ENCODE measurements at places on chromosomes 2 and 18.

DNA sequence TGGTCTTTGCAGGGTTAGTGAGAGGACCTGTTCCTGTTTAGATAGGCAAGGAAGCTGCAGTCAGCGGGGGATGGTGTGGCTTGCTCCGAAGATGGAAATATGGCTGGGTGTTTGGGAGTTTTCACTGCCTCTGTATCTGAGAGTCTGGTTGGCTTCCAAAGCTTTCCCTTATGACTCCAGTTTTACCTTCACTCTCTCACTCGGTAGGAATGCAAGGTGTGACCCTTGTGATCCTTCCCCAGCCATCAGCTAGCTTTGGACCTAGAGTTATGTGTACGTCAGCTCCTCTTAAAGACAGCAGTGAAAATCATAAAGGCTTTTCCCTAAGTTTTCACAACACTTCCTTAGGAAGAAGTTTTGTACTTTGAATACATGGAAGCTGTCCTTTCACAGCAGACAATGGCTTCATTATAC, 35.5 kb upstream of the TMEM87B start:
- no peak for DNase-seq

- DNase-seq: no peak
Measured at GRCh38 chr2:23487735-23488492, 102.9 kb downstream of the KLHL29 start.

GRCh38 chr2:60067006-60067405, 486.4 kb downstream of the BCL11A start:
- no peak for DNase-seq

DNA sequence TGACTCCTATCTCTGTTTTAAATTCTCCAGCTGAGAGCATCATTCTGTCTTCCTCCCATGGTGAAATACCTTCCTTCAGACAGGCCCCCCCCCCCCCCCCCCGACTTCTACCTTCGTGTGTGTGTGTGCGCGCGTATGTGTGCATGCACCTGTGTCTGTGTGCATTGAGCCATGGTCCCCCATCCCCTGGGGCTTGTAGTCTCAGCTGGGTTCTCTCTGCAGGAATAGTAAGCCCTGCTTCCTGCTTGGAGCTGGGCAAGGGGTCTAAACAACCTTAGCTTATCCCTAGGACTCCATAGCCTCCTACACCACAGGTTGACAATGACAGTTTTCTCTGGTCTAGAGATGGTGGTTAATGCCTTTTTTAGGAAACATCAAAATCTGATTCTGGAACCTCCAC, 427.5 kb upstream of the KLHL29 start:
- no peak for DNase-seq

DNA sequence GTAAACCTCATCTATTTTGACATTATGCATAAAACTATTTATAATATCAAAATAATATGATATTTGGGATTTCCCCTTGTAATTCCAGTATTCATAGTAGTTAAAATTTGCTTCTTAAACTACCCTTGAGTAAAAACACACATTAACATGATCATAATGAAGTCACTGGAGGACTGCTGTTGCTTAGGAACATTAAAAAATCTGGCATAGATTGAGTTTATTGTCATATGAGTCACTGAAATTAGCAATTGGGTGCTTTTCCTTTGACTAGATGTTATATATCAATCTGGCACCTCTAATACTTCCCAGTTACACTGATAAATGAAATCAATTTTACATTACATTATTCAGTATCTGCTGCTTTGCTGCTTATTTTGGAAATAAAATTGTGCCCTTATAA, 57.0 kb upstream of the ZC3H15 start:
- no peak for DNase-seq

DNA sequence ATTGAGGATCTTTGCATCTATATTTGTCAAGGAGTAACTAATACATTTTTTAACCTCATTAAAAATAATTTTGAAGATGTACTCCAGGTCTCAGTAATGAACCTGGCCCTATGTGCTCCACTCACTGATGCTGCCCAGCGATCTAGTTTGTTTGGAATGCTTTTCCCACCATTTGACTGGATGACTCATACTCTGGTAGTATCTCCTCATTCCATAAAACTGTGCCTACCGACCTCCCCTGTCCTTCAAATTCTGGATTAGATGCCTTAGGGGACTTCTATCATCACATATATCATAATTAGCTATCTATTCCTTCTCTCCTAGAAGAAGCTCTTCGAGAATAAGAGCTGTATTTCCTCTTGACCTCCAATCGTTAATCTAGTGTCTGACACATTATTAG, 83.8 kb downstream of the FAM117B start:
- DNase-seq: no peak

DNA sequence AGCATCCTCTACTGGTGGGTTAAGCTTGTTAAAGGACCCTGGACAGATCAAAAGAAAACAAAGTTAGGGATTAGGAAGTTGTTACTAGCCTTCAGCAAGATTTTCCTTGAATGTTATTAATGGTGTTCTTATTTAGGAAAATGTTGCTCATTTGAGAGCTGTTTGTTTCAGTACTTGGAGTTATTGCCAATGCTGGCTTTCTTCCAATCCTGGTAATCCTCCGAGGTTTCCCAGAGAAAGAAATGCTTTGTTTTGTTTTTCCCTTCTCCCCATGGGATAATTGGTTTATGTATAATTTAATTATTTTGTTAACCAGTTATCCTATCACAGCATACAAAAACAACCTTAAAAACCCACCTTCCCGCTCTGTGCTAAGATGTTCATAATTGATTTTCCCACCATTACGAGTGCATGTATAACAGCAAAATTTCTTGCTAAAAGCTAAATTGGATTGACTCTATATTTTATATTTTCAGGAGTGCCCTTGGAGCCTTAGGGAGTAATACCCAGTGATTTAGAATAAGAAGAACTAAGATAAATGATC, 79.8 kb downstream of the MGAT5 start:
- DNase-seq: no peak

DNA sequence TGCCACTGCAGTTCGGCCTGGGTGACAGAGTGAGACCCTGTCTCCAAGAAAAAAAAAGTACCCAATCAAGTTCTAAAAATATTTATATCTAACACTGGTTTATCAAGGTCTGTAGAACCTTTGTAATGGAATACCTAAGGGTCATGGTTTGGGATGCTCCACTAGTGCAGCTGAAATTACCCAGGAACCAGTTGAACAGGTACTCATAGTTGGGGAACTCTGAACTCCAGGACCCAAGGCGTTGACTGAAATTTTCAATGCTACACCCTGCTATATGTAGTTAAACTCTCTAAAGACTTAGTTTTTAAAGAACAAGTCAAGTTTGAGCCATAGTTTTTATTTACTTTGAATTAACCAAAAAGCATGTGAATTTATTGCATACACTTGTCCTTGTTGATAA, 55.1 kb downstream of the FAM117B start:
- DNase-seq: no peak

DNA sequence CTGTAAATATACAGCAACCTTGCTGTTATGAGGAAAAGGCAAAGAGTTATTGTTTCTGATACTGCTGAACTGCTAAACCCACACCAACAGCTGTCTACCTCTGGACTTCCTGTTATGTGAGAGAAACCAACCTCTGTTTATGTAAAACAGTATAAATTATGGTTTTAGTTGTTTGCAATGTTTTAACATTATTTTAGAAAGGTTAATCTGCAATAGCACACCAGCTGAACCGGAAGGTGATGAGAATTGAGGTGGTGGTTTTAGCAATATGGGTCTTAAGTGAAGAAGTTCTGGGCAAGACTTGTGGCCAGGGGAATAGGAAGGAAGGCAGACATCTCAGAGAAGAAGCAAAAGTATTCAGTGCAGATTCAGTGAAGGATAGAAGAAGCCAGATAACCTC, 237.8 kb downstream of the PLCL1 start:
- DNase-seq: no peak

DNA sequence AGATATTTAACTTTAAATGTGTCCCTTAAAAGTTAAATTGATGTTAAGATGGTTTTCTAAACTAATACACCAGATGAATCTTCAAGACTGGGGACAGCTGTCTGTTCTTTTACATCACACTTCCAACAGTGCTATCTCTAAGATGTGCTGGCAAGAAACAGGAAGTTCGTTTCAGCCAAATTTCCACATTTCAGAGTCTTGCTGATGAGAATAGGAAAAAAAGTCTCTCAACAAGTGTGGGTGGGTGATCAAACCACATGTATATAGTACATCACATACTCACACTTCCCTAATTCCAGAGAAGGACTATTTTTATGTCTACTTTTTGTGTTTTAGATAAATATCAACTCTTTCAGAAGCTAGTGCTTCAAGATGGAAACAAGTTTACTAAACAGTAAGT, 1712.8 kb upstream of the TMEFF2 start:
- no peak for DNase-seq

- no peak for DNase-seq
Measured at GRCh38 chr18:67813380-67814028, 297.0 kb upstream of the DSEL start.

DNA sequence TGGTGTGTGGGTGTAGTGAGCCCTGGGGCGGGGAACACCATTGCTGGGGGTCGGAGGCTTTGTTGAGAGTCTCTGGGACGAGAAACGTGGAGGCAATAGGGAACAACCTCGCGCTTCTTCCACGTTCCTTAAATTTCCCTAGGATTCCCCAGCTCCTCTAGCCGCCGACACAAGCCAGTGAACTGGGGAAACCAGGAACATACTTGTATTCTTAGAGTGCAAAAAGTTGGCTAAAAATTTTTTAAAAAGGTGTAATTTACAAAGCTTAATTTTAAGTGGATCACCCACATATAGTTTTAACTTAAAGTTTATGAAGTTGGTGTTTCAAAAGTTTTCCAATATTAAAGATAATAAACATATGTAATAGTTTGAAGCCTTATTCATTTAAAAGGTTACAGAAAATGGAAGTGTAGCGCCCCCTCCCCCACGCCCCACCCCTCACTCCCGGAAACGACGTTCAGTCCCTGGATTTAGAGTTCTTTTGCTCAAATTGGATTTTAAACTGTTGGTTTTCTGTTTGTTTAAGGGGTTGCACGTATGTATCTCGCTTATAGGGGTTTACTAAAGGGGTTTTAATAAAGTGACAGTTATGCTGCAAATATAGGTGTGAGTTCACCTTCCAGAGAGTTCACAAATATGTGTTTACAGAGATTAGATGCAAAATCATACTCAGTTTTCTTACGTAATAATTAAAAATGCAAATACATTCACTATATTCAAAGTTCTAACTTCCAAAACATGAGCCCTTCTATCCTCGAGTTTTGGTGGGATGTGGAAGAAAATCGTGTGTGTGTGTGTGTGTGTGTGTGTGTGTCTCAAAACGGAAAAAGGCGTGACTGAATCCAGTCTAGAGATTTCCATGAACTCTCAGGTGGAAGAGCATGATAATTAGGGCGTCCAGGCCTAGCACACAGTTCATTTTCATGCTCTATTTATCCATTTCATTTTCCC, 872 bp downstream of the DSG2 start:
- no peak for DNase-seq

- DNase-seq: no peak
Measured at GRCh38 chr2:223007531-223007930, 44.5 kb upstream of the KCNE4 start.

DNA sequence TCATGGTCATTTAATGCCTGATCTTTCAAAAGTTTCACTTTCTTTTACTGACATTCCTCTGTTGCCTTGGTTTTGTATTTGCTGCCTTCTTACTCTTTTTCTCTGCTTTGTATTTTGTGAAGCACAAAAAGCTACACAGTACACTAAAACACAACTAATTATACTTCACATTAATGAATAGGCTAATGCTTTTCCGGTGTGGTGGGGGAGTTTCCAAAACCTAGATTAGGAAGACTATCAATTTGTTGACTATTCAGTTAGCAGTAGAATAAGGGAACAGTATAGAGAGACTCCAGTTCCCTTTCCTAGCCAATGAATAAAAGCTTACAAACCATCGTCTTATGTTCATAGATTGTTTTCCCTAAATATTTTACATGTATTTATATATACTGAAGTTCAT, 468.3 kb downstream of the SPAG16 start:
- DNase-seq: no peak

DNA sequence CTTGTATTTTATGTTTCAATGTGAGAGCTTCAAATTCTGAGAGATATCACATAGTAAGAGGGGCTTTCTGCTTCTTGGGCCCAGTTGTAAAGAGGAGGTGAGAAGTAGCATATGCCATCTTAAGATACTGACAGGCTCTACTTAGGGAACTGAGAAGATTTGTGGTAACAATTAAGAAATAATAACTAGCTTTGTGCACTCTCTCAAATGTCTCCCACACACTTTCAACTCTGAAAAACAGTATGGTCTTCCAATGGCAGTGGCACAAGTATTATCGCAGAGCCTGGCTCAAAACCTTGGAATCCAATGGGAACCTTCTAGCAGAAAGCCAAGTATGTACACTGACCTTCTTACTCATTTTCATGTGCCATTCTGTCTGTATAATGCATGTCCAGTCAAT, 80.3 kb upstream of the FAM237A start:
- DNase-seq: no peak

- no peak for DNase-seq
Measured at GRCh38 chr2:202038471-202039277, 5.0 kb downstream of the FZD7 start.

GRCh38 chr2:126765395-126765794, 109.4 kb downstream of the GYPC start:
- DNase-seq: no peak
